GM23338 (cell line): ENCODE measurements at places on chromosomes 4 and X. TPM values are rescaled to one million over a fixed set of nuclear protein-coding genes. Genes with fewer than 3 reads are reported as not detected.

The UCP1 gene
- 0.21 TPM in 1 of 2 replicates, not detected in the other for total RNA-seq

The FMR1NB gene
- not detected in 2 replicates for total RNA-seq

The SLC49A3 gene
- total RNA-seq, result 2.6 and 3.7 TPM in 2 replicates

The NR3C2 gene
- total RNA-seq, result 3.0 and 4.6 TPM in 2 replicates

The P2RY10 gene
- not detected in 2 replicates for total RNA-seq

The HSFX2 gene
- not detected in 2 replicates for total RNA-seq

The PDGFRA gene
- 7.0 and 10.8 TPM in 2 replicates for total RNA-seq

The TGIF2LX gene
- not detected in 2 replicates for total RNA-seq

The SLC10A4 gene
- 2.3 and 4.3 TPM in 2 replicates for total RNA-seq

The PAGE2B gene
- total RNA-seq, result not detected in 2 replicates

The MORF4L2 gene
- total RNA-seq, result 269 and 311 TPM in 2 replicates

The VSIG4 gene
- not detected in 2 replicates for total RNA-seq

The FREM3 gene
- 0.07 and 0.08 TPM in 2 replicates for total RNA-seq
